Pericardium fibroblast (primary cell): ENCODE measurements at places on chromosomes 1 and 21. TPM values are rescaled to one million over a fixed set of nuclear protein-coding genes. Genes with fewer than 3 reads are reported as not detected.

AGT gene
- 0.23 and 15.3 TPM in 2 replicates for total RNA-seq

FCRL2 gene
- total RNA-seq, result not detected in 2 replicates

DIP2A gene
- total RNA-seq, result 8.9 and 15.3 TPM in 2 replicates

TMPRSS15 gene
- not detected in 2 replicates for total RNA-seq

OR2L8 gene
- total RNA-seq, result not detected in 2 replicates

LAMTOR5 gene
- 131 and 138 TPM in 2 replicates for total RNA-seq
